ENCODE measurements at places on chromosomes 3 and 15. TPM values are rescaled to one million over a fixed set of nuclear protein-coding genes. Genes with fewer than 3 reads are reported as not detected.

RGMA gene
- 4.4 TPM for polyA plus RNA-seq

SLC22A13 gene
- polyA plus RNA-seq = not detected

GRCh38 chr15:69443032-69443611 is 9.5 kb upstream of the RPLP1 start:
- peaks cover 4% of the 10 kb centered on the region for H3K36me3 ChIP-seq
- no peak overlapping the region for H3K4me3 ChIP-seq
- H3K27me3 ChIP-seq = no peaks in the 10 kb centered on the region
- H3K4me1 ChIP-seq = no peaks in the 10 kb centered on the region

GRCh38 chr3:21747966-21748555 is 2.9 kb downstream of the ZNF385D start:
- no peaks in the 10 kb centered on the region for H3K36me3 ChIP-seq
- H3K27ac ChIP-seq = no peak overlapping the region
- DNase-seq = no peak
- H3K4me3 ChIP-seq = peak overlapping the region; percentile 100
- H3K4me1 ChIP-seq = peaks cover 7% of the 10 kb centered on the region
- no peaks in the 10 kb centered on the region for H3K27me3 ChIP-seq

DNA sequence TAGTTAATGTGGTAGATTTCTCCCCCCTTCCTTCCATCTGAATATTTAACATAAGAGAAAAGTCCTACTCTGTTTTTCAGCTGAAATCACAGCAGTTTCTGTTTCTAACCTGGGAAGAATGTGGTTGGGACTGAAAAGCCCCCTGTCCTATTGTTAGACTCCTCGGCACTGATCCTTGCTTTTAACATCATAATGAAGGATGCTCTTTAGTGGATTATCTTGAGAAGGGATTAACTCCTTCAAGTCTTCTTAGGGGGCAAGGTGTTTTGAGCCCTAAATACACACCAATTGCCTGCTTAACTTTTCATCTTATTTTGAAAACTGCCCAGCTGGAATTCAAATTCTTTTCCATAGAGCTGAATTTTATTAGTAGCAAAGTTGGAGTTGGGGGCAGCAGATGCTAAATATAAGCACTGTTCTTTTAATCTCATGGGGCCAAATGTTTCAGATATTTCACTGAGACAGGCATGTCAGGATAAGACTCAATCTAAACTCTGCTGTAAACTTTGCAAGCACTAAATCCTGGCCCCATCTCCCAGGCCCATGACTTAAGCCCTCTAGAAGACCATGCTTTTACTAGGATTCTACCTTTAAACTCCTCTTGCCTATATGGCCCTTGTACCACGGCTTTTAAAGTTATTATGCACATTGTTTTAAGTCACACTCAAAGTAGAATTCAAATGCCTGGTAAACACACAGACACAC is 243.2 kb upstream of the NR2F2 start:
- no peaks in the 10 kb centered on the region for H3K4me1 ChIP-seq
- no peak for DNase-seq
- H3K27me3 ChIP-seq = no peaks in the 10 kb centered on the region
- H3K27ac ChIP-seq = no peak overlapping the region
- no peaks in the 10 kb centered on the region for H3K36me3 ChIP-seq

BCHE gene
- polyA plus RNA-seq = 0.38 TPM

DNA sequence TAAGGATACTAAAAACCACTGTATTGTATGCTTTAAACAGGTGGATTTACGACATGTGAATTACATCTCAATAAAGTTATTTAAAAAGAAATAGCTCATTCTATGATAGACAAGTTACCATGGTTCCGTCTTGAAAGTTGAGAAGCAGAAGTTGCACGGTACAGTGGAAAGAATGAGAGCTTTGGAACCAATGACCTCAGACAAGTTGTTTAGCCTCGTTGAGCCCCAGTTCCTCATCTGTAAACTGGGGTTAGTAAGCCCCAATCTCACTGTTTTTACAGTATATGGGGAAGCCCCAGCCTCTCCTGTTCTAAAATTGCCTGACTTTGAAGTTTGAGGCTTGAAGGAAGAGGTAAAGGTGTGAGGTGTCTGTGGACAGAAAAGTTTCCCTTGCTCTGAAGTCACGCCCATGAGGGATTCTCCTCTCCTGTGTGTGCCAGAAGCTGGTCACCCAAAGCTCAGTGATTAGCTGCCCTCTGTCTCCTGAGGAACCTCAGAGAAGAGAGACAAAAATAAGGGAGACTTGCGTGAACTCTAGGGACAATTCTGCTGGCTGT is 10.0 kb downstream of the CRYGS start:
- H3K4me3 ChIP-seq = no peak overlapping the region
- no peaks in the 10 kb centered on the region for H3K4me1 ChIP-seq
- no peaks in the 10 kb centered on the region for H3K27me3 ChIP-seq
- no peaks in the 10 kb centered on the region for H3K36me3 ChIP-seq
- DNase-seq = no peak
- H3K27ac ChIP-seq = no peak overlapping the region

DNA sequence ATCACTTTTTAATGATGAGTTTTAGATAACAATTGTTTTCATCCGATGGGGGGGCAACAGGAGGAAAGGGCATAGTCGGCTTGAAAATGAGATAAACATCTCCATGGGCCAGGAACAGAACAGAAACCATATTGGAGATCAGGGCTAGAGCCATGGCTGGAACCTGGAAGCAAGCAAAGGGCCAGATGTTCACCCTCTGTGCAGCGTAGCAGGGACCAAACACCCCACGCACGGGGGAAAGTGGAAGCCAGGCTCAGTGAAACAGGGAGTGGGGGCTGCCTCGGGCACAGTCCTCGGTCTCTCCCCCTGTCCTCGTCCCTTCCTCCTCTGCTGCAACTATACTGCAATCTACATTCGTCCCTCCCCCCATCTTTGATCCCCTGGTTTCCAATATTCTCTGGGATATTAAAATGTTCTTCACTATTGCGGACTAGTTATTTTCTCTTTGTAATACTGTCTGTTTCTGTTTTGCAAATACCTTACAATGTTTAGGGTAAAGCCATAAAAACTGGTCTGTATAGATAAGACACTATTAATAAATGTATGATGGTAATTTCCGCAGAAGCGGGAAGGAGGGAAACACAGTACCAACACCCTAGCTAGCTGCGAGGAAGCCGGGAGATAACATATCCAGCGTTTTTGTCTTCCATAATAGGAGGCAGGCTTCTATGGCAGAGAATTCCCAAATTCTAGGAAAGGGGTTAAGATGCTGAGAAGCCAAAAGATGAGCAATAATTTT is 121.5 kb downstream of the XXYLT1 start:
- H3K4me1 ChIP-seq = no peaks in the 10 kb centered on the region
- no peaks in the 10 kb centered on the region for H3K36me3 ChIP-seq
- DNase-seq = no peak

LINGO1 gene
- 1.0 TPM for polyA plus RNA-seq

All from aorta (tissue), 5 donors.